Activated CD8-positive, alpha-beta memory T cell treated with anti-CD3 and anti-CD28 coated beads, Interleukin-2, amount 10 ng/mL, durations not matched to agents 7 days and 5 days (primary cell): ENCODE measurements at places on chromosomes 4 and X.

DNA sequence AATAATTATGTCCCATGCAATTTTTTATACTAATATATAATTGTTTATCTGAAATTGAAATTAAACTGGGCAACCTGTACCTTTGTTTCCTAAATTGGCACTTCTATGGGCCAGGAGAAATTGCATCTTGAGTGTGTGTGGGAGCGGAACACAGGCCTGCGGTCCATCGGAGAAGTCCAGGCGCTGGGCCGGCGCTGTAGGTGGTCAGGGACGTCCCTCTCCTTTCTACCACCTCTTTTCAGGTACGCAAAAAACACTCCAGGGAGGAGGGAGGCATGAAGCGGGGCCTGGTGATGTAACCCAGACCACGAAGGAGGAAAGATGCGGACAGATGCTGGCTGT, 717 bp downstream of the MGAT4D start:
- no peak for DNase-seq

DNA sequence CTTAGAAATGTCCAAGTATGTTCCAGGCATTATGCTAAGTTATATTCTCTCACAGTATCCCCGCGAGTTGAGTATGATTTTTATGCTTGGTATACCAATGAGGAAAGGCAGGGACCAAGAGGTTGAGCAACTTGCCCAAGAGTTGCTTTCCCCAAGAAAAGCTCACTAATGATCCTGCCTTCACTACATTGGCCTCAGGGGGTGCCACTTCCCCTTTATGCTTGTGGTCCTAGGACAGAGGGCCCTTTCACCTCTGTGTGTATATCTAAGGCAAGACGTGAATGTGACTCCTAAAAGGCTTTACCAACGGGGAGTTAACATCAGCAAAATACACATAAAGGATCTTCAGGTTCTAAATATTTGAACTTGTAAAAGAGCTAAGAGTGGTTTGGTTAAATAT, 164.4 kb upstream of the CPEB2 start:
- DNase-seq = no peak

GRCh38 chr4:119233191-119233590, 20.7 kb downstream of the USP53 start:
- no peak for DNase-seq

DNA sequence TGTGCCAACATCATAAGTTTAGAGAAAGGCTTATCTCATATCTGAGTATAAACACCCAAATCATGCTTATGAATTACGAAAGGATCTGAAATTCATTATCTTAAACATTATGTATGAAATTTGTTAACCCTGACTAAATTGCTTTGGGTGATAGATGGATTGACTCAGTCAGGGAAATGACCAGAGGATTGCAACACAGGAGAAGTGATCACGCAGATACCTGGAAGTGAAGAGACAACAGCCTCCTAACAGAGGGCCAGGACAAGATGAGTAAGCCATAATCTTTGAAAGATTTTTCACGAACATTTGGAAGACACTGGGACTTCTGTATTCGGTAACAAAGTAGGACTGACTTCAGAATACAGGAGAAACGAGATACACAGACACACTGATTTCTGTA, 363.4 kb downstream of the DMD start:
- no peak for DNase-seq

- DNase-seq = no peak
Measured at GRCh38 chrX:119292445-119292844, 56.4 kb downstream of the PGRMC1 start.

- DNase-seq = no peak
Measured at GRCh38 chr4:72679666-72680065, 110.6 kb upstream of the ADAMTS3 start.

- DNase-seq = no peak
Measured at GRCh38 chrX:29229802-29230201, 642.6 kb downstream of the IL1RAPL1 start.

GRCh38 chr4:11259837-11260236, 168.9 kb downstream of the HS3ST1 start:
- DNase-seq = no peak

- DNase-seq = no peak
Measured at GRCh38 chr4:78596111-78596742, 44.7 kb downstream of the ANXA3 start.
